ENCODE measurements at places on chromosomes 11 and 22. TPM values are rescaled to one million over a fixed set of nuclear protein-coding genes. Genes with fewer than 3 reads are reported as not detected.

GLYATL1 gene
- total RNA-seq: 0.73 TPM

MMP7 gene
- 1,213 TPM for total RNA-seq

OR8A1 gene
- total RNA-seq: not detected

MS4A6E gene
- not detected for total RNA-seq

DNA sequence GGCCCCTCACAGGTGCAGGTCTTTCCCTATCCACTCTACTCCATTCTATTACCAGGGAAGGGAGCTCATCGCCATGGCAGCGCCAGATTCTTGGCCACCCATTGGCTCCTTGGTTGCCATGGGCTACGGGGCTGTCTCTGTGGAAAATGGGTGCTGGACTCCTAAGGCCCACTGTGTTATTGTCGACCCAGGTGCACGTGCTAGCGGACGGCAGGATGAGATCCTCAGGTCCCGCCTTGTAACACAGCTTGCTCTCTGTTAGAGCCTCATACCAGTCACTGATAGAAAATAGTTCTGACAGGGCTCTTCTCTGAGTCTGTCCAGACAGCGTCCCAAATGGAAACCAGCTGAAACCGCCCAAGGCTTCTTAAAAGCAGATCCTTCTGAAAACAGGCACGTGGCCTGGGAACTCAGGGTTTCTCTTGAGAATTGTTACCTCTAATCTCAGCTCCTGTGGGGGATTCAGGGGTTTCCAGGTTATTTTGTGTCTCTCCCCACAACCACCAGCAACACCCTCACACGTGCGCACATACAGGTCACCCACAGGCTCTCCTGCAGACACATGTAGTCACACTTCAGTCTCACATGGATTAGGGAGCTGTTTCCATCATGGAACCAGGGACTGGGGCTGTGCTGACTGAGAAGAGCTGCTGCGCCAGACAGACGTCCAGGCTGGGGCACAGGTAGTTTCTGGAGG lies 1.5 kb downstream of the TUB start:
- DNase-seq: no peak

GRCh38 chr11:65298655-65299179 lies 15.9 kb upstream of the CDC42EP2 start:
- DNase-seq: no peak

DNA sequence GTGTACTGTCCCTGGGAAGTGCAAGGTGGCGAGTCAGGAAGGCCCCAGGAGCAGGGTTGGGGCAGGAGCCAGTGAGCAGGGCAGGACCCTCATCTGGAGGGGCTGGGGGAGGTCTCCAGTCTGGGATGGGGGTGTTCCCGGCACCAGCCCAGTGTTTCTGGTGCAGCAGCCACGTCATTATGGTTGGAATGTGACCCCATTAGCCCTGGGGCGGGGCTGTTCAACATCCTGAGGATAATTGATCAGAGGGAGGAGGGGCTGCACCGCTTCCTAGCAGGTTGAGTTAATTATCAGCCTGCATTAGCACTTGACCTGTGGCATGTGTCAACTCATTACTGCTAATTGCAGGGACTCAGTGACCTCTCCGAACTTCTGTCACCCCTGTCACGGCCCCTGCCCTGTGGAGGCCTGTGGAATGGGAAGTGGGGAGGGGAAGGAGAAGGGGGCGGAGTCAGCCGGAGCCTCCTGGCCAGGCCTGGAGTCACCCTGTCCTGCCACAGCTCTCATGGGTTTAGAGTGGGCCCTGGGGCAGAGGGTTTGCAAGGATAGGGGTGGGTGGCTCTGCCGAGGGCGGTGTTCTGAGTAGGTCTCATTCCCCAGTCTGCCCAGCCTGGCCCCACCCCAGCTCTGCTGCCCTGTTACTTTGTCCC lies 52.8 kb upstream of the CCDC188 start:
- no peak for DNase-seq

GRCh38 chr11:12163181-12163941 lies 53.0 kb downstream of the MICAL2 start:
- DNase-seq: peak; percentile 56

DNA sequence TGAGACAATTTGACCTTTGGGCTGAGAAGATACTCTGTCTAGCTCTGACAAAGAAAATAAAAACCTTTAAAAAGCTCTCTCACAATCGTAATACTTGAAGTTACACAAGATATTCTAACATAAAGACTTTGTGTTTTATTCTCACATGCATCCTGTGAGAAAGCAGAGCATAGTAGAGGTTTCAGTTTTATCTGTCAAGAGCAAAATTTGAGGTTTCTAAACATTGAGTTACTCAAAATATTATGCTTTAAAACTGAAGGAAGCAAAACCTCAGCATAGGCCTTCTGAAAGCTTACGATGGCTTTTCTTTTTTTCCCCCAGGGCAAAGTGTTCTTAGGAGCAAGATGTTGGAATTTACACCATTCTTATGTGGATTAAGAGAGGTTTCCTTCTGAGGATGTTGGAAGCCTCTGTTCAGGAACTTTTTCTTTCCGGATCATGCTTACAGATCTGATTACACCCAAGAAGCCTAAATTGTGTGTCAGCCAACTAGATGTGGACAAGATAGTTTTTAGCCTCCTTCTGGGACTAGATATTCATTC lies 15.0 kb upstream of the OR51M1 start:
- DNase-seq: no peak

- DNase-seq: no peak
Observed at GRCh38 chr11:118061586-118062125, 15.2 kb upstream of the TMPRSS4 start.

DNA sequence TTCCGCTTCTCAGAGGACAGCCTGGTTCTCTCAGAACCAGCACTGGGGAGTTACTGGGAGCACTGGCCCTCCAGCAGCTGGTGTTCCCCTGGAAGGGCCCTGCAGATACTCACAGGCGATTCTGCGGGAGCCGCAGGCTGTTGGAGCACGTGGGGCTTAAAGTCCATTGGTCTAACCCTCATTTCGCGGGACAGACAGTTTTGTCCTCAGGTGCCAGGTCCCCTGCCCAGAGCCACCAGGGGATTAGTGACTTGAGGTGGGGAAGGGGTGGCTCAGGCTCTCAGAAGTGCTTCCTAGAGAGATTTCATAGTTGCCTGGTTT lies 53.9 kb downstream of the CACNA1I start:
- DNase-seq: no peak

- DNase-seq: no peak
Observed at GRCh38 chr11:130550150-130550549, 101.7 kb downstream of the ADAMTS15 start.

DNA sequence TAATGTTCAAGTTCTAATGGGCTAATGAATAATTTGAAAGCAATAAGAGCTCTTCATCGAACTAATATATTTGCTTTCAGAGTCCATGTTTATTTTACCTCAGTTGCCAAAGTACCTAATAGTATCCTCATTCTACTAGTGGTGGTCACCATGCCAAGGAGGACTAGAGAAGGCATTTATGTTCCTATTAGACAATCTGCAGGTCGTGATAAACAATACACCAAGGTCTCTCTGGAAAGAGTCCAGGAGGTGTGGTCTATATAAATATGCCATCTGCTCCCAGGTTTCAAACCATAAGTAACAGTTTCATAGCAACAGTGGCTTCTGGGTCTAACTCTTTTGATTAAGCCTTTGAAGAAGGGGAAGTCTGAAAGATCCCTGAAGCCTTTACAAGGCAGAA lies 42.9 kb downstream of the ARFGAP3 start:
- no peak for DNase-seq

DNA sequence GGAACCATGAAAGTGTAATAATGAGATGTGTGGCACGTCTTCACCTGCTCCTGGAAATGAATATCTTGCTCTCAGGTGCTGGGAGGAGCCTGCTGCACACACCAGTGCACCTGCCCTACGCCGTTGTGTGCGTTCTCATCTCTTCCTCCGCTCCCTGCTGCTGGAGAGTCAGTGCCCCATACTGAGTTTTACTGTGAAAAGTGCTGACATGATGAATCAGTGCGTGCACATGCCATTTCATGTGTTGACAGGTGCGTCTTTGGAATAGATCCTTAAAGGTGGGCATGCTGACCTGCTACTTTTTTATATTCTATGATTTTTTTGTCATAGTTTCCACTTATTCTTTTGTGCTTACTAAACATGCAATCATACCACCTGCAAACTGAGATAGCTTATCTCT lies 1015.8 kb downstream of the BRD1 start:
- no peak for DNase-seq

GRCh38 chr11:18310800-18311340 lies 11.1 kb downstream of the HPS5 start:
- DNase-seq: no peak

- DNase-seq: no peak
Observed at GRCh38 chr11:128497061-128497775, 90.1 kb downstream of the ETS1 start.

- no peak for DNase-seq
Observed at GRCh38 chr22:24506802-24507438, 11.8 kb downstream of the UPB1 start.

DNA sequence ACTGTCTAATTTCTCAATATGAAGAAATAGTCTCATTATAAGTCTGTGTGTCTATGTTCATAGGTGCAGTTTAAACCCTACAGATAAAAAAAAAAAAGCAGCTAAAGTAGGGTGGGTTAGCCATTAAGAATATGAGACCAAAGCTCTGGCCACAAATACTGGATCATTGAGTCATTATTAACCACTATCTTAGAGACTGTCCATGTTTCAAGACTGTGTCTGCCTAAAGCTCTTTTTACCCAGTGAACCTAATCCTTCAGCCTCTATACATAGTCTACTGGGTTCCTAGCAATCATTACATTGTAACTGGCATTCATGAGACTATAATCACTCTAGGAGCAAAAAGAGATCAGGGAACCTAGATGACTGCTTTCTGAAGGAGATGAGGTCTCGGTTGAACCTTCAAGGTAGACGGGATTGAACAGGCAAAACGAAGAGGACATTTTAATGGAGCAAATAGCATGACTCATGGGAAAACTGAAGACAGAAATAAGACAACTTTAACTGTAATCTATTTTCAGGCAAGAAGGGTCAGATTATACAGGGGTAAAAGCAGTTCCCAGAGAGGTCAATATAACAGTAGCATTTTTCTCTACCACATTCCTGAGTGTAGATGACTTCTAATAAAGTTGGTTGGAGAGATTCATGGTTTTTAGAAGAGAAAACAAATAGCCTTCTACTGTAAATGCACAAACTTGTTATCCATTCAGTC lies 64.0 kb upstream of the FIBIN start:
- DNase-seq: no peak

GRCh38 chr11:26276798-26277424 lies 55.0 kb upstream of the ANO3 start:
- no peak for DNase-seq

GRCh38 chr22:17860220-17860965 lies 86.1 kb upstream of the BID start:
- no peak for DNase-seq

DNA sequence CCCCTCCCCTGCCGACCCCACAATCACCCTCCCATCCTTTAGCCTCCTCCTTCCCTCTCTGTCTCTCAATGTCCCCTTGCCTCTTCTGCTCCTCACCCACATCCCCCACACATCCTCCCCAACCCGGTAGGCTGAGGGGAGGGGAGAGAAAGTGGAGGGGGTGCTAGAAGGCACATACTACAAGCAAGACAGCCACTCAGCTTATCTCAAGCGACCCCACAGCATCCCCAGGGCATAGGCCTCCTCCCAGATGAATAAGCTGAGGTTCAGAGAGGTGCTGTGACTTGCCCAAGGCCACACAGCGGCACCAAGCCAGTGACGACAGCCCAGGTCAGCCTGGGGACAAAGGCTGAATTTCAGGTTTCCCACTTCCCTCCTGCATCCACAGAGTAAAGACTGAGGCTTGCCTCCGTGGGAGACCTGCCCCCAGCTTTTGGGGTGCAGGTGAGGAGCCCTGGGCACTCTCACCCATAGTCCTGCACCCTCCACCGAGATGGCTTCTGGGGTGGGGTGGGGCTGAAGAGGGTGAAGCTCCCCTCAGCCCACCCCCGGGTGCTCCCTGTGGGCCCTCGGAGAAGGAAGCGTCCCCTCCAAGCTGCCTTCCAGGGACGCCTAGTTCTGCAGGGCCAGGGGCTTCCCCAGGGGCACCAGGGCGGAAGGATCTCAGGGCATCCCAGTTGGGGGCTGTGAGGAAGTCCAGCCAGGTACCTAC lies 511 bp downstream of the RAC2 start:
- no peak for DNase-seq

GRCh38 chr11:128632141-128632791 lies 44.9 kb upstream of the ETS1 start:
- DNase-seq: no peak

GRCh38 chr11:120219232-120219937 lies 8.6 kb downstream of the OAF start:
- no peak for DNase-seq

DNA sequence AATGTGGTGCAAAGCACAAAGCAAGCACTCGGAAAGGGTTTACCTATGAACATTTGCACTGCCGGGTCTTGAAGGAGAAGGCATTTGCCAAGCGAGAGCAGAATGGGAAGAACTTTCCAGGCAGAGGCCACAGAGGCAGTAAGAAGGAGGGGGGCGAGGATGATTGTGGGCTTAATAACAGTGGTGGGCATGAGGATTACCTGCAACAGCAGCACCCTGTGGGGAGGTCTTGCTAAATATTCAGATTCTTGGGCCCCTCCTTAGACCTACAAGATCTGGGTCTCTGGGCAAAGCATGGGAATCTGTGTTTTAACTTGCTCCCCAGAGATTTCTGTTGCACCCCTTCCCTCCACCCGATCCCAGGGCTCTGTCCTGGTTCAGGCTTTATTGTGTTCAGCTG lies 75.1 kb upstream of the ZBED5 start:
- DNase-seq: no peak

DNA sequence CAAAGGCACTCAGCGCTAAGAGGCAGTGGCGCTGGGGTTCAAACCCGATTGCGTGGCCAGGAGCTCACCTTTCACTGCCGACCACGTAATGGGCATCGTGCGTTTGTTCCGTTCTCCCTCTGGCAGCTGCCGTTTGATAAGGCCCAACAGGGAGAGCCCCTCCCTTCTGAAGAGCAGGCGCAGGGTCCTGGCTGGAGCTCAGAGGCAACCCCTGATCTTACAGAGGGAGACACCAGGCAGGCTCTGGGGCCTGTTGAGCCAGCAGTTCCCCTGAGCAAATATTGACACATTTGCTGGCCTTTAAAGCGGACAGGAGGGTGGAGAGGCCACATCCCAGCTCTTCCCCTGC lies 11.7 kb upstream of the C1QTNF6 start:
- DNase-seq: no peak

- no peak for DNase-seq
Observed at GRCh38 chr11:11563200-11563975, 58.4 kb downstream of the GALNT18 start.

DNA sequence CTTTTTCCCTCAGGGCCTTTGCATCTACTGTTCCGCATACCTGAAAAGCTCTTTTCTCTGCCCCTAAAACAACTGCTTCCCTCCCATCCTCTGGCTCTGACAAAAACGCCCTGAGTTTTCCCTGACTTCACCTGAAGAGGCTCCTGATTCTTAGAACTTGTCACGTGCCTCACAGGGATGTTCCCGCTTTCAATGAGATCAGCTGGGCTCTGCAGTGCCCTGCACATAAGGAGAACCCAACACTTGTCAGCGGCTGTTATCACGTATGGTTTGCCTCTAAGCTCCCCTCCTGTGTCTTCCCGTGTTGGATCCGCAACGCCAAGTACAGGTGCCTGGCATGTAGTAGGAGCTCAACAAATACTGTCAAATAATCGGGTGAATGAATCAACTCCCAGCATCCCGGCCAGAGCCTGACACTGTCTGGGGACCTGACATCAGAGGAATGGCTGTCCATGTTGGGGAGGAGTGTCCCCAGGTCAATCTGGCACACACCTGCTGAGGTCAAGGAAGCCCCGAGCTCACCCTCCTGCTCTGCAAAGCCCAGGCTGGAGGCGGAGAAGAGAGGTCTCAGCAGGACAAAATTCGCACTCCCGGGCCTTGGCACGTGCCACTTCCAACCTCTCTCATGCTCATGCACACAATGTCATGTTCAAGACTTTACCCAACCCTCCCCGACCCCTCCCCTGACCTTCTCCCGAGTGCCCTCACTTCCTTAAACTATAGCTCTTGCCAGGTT lies 4.2 kb upstream of the GRK2 start:
- DNase-seq: no peak
